ENCODE measurements at places on chromosomes 1 and 21. TPM values are rescaled to one million over a fixed set of nuclear protein-coding genes. Genes with fewer than 3 reads are reported as not detected.

GRCh38 chr1:70674941-70675685 lies 264.0 kb downstream of the CTH start:
- H3K27ac ChIP-seq: no peak overlapping the region
- DNase-seq: no peak
- H3K4me1 ChIP-seq: no peaks in the 10 kb centered on the region
- H3K4me3 ChIP-seq: no peak overlapping the region
- H3K27me3 ChIP-seq: no peaks in the 10 kb centered on the region
- H3K36me3 ChIP-seq: no peaks in the 10 kb centered on the region

GRCh38 chr1:163771637-163772036 lies 449.9 kb downstream of the NUF2 start:
- no peak overlapping the region for H3K27ac ChIP-seq
- no peaks in the 10 kb centered on the region for H3K36me3 ChIP-seq
- no peaks in the 10 kb centered on the region for H3K27me3 ChIP-seq
- no peaks in the 10 kb centered on the region for H3K4me1 ChIP-seq
- DNase-seq: no peak
- no peak overlapping the region for H3K4me3 ChIP-seq

- peaks cover 7% of the 10 kb centered on the region for H3K4me1 ChIP-seq
- H3K4me3 ChIP-seq: peak overlapping the region; percentile 87
- no peaks in the 10 kb centered on the region for H3K36me3 ChIP-seq
- peak overlapping the region; percentile 86 for H3K27ac ChIP-seq
- H3K27me3 ChIP-seq: no peaks in the 10 kb centered on the region
- no peak for DNase-seq
These were observed 730 bp downstream of the NOS1AP start for GRCh38 chr1:162070094-162070748.

GRCh38 chr1:205046870-205047269 lies 3.9 kb downstream of the CNTN2 start:
- no peak overlapping the region for H3K27ac ChIP-seq
- H3K27me3 ChIP-seq: no peaks in the 10 kb centered on the region
- H3K36me3 ChIP-seq: no peaks in the 10 kb centered on the region
- DNase-seq: no peak
- no peak overlapping the region for H3K4me3 ChIP-seq
- H3K4me1 ChIP-seq: no peaks in the 10 kb centered on the region

DNA sequence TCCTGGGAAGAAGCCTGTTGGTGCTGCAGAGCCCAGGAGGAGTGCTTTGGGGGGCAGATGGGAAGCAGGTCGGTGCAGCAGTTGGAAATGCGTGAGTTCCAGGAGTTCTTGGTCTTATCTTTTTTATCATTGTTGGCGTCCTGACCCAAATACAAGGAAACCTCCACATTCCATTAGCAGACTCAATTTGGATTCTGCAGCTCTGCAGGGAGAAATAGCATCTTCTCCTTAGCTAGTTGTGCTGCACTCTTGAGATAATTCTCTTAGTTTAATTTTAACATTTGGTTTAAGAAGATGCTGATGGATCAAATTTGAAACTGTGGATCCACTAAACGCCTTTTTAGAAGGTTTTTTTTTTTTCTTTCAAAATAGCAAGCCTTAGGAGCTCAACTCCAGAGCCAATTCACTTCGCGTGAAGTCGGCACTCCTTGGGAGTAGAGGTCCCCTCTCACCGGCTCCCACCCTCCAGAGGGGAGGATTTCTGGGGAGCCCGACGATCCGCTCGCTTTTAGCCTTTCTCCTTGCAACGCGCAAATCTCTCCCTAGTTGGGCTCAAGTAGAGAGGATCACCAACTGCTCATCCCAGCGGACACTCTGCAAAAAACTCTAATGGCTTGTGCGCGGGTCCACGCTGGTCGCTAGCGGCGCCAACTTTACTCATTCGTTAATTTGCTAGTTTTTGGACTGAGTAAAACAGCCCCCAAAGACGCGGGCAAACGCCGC lies 1.3 kb downstream of the PLD5 start:
- H3K27me3 ChIP-seq: no peaks in the 10 kb centered on the region
- H3K36me3 ChIP-seq: no peaks in the 10 kb centered on the region

DNA sequence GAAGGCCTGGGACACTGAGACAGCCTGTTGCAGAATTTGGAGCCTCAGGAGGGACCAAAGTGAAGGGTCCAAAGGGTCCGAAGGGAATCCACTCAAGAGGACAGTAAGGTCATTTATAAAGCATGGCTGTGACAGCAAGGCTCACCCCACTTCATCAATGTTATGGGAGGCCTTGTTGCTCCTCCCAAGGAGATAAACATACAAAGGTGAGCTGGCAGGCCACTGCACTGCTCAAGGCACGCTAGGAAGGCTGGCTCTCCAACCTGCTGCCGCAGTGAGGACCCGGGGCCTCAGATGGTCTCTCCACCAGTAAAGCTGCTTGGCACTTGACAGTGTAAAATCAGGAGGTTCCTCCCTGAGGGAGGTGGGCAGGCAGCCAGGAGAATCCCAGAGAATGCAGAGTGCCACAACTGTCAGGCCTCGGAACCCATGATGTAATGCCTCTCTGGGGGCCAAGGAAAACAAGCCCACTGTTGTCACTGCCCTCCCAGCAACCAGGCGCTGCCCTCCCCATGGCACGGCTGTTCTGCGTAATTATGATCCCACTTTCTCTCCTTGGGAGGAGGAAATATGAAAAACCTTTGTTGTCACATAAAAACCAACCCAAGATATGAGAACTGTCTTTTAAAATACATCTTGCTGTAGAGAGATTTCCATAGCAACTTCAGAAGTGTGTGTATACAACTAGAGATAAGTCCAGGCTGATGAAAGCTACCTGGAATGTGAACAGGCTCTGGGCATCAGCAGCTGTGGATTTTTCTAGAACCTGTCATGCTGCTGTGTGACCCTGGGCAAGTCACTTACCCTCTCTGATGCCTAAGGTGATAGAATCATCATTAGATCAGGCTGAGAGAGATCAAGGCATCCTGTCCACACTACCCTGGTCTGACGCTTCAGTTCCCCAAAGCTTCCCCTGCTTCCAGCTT lies 102.5 kb downstream of the KCNN3 start:
- peak overlapping the region; percentile 1 for H3K27ac ChIP-seq
- H3K4me1 ChIP-seq: no peaks in the 10 kb centered on the region
- no peaks in the 10 kb centered on the region for H3K27me3 ChIP-seq

- H3K36me3 ChIP-seq: no peaks in the 10 kb centered on the region
- no peak overlapping the region for H3K4me3 ChIP-seq
- H3K4me1 ChIP-seq: no peaks in the 10 kb centered on the region
- H3K27ac ChIP-seq: no peak overlapping the region
These were observed 37.5 kb downstream of the S100B start for GRCh38 chr21:46567348-46567747.

GRCh38 chr1:2443277-2444137 lies 31.1 kb upstream of the PEX10 start:
- no peaks in the 10 kb centered on the region for H3K36me3 ChIP-seq
- no peak for DNase-seq
- no peak overlapping the region for H3K27ac ChIP-seq
- no peaks in the 10 kb centered on the region for H3K4me1 ChIP-seq

- no peak overlapping the region for H3K27ac ChIP-seq
- H3K27me3 ChIP-seq: no peaks in the 10 kb centered on the region
- no peak overlapping the region for H3K4me3 ChIP-seq
- DNase-seq: no peak
These were observed 2.6 kb downstream of the KCNAB2 start for GRCh38 chr1:6048179-6048867.

- no peaks in the 10 kb centered on the region for H3K27me3 ChIP-seq
- DNase-seq: no peak
- H3K4me3 ChIP-seq: no peak overlapping the region
- H3K27ac ChIP-seq: no peak overlapping the region
These were observed 41.8 kb upstream of the CD55 start for GRCh38 chr1:207279652-207280051.

- H3K27ac ChIP-seq: no peak overlapping the region
- H3K4me1 ChIP-seq: no peaks in the 10 kb centered on the region
- no peaks in the 10 kb centered on the region for H3K36me3 ChIP-seq
- H3K27me3 ChIP-seq: no peaks in the 10 kb centered on the region
- H3K4me3 ChIP-seq: no peak overlapping the region
- DNase-seq: no peak
These were observed 4.3 kb downstream of the AGRN start for GRCh38 chr1:1024149-1024770.

DNA sequence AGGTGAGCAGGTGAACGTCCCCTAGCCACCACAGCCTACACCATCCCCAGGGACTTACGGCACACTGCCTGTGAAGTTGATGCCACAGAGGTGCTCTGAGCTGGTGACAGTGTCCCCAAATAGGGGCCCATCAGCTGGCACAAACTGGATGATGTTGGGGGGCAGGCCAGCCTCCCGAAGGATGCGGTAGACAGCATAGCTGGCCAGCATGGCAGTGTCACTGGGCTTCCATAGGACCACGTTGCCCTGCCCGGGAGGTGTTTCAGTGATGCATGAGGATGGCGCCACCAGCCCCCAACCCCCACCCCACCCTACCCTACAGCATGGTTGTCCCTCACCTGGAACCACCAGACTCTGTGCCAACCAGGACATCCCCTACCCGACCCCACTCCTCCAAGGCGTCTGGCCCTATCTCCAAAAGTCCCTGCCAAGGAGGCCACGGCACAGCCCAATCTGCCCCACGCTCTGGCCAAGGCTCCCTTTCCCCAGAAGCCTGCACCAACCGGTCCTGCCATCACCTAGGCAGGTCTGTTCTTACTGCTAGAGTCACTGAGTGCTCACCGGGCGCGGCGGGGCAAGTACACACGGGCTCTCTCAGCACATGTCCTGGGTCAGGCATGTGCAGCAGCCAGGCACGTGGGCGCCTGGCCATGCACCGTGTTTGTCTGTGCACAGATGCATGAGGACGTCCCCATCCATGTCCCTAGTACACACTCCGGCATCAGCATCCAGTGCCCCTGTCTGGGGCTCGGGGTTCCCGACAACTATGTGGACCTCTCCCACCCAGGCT lies 20.5 kb downstream of the ALDH4A1 start:
- no peaks in the 10 kb centered on the region for H3K4me1 ChIP-seq
- H3K4me3 ChIP-seq: no peak overlapping the region
- no peak overlapping the region for H3K27ac ChIP-seq
- H3K36me3 ChIP-seq: no peaks in the 10 kb centered on the region
- no peaks in the 10 kb centered on the region for H3K27me3 ChIP-seq
- DNase-seq: no peak

- H3K27me3 ChIP-seq: no peaks in the 10 kb centered on the region
- no peaks in the 10 kb centered on the region for H3K36me3 ChIP-seq
- H3K4me3 ChIP-seq: peak overlapping the region; percentile 95
- peak overlapping the region; percentile 65 for H3K27ac ChIP-seq
- DNase-seq: no peak
These were observed 657 bp upstream of the LIN9 start for GRCh38 chr1:226309398-226310244.

SH2D5 gene
- not detected for total RNA-seq

TDRD10 gene
- 3.5 TPM for total RNA-seq

CYP4X1 gene
- total RNA-seq: 21.5 TPM

KRTAP12-3 gene
- not detected for total RNA-seq

LAX1 gene
- total RNA-seq: 1.6 TPM
